CD4-positive, alpha-beta T cell treated with Interleukin-21 for 1 hour (primary cell): ENCODE measurements at places on chromosomes 6 and 20.

GRCh38 chr6:110542311-110543024 is 66.1 kb upstream of the SLC22A16 start:
- no peak for DNase-seq

GRCh38 chr6:54710456-54710855 is 136.1 kb upstream of the FAM83B start:
- DNase-seq = no peak

DNA sequence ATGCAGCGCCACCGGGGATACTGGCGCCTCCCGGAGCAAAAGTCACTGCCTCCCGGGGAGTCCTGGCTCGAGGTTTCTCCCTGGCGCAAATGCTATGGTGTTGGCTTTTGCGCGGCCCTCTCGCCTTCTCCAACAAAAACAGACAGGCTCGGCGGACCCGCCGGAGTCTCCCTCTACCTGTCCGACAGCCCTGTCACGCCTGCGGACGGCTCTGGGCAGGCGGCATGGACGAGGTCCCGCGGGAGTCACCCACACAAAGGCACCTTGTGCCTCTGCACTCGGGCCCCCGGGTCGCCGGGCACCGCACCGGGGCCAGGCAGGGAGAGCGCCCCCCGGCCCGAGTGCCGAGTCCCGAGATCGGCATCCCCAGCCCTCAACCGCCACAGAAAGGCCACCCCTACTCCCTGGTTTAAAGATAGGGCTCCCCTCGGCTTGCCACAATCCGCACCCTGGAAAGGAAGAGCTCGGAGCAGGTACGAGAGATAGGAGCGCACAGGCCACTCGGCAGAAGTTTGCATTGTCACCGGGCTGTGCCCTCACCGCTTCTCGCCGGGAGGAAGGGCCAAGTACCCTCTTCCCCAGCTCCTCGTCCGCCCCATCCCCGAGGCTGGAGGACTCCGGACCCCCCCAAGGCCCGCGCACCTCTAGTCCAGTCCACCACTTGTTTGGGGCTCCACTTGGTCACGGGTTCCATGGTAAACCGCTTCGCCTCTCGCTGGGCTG is 903 bp downstream of the CNKSR3 start:
- no peak for DNase-seq

GRCh38 chr6:3226481-3227362 is 731 bp downstream of the TUBB2B start:
- DNase-seq = no peak

DNA sequence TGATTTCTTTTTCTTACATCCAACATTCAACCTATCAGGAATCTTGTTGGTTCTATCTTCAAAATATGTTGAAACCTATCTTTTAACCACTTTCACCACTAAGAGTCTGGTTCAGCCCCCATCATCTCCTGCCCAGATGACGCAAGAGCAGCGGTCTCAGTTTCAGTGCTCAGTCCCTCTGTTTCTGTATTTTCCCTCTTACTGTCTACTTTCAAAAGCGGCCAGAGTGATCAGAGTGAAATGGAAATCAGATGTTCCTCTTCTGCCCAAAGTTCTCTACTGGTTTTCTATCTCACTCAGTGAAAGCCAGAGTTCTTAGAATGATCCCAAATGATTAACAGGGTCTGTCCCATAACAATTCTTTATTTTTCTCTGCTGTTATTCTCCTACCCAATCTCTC is 147.9 kb upstream of the PDE7B start:
- no peak for DNase-seq

DNA sequence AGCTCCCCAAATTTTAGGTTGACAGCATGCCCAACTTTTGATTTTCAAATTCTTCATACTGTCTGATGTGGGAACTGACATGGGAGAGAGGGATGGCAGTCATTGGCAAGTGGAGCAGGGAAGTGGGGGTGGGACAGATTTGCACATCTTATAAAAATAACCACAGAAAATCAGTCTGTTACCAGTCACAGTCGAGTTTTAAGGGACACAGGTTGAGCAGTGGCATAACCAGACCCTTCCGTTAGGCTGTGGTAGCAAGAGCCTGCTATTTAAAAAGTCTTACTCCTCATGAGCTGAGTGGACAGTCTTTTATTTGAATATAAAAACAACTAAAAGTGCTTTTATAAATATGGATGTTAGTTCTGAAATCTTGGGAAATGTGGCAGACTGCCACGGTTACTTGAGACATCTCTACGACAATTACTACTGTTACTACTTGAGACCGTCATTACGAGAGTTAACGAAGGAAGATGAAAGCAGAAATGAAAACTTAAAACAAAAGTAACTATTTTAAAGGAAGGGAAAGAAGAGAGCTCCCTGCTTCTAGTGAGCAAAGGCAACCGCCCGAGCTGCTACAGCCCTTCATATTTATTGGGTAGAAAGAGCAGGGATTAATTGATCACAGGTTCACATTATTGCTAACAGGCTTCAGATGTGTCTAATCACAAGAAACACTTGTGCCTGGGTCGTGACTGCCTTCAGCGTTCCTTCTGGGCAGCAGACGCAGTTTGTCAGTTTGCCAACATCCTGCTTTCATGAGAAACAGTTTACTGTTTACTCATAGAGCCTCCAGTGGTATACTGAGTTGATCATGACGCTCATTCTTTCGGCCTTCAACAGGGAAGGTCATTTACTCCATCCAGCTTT is 71.3 kb downstream of the EFHC1 start:
- DNase-seq = no peak

- no peak for DNase-seq
These were observed 741.9 kb downstream of the RFPL4B start for GRCh38 chr6:113089056-113089455.

GRCh38 chr6:110946498-110946897 is 12.0 kb upstream of the GTF3C6 start:
- no peak for DNase-seq

GRCh38 chr6:37868447-37868825 is 48.9 kb downstream of the ZFAND3 start:
- no peak for DNase-seq

DNA sequence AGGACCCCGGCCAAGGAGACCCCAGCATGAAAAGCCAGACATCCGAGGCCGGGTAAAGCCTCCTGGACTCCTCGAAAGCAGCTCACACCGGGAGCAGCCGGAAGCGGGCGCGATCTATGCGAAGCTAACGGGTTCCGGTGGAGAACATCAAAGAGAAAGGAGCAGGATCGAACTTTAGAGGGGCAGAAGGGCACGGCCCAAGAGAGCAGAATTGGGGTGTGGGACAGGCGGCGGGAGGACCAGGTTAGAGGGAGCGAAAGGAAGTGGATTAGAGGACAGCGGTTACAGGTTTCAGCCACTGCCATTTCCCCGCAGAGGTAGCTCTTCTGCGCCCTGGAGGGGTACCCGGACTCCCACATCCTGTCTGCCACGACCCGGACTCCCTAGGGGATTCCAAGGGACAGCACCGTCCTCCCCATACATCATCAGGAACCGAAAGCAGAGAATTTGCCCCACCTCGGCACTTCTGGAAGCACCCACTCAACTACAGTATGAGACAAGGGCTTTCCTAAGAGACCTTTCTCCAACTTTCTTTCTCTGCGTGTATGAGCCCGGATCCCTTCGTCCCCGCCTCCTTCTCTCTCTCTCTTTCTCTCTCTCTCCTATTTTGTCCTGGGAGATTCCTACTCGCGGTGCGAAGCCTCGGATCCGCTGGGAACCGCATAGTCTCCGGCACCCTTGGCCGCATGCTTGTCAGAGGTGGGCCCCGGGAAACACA is 507 bp upstream of the VGLL2 start:
- no peak for DNase-seq

DNA sequence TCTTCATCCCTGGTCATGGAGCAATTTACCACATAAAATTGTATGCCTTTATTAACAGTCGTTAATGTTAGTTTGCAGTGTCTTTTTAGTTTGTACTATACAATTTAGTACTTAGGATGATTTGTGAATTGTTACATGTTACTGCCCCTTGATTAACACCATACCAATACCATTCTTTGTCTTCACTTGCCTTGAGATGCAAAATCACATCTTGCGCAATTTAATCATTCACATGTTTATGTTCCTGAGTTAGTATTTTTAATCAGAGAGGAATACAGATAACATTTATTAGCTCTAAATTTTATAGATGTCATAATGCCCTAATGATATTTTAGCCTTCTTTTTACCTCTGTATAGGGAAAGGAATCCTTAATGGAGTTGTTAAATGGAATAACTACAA is 114.1 kb downstream of the SCAF8 start:
- no peak for DNase-seq

- DNase-seq = no peak
These were observed 152.5 kb upstream of the ECI2 start for GRCh38 chr6:4287811-4288244.

- no peak for DNase-seq
These were observed 42.2 kb downstream of the ADAT2 start for GRCh38 chr6:143408151-143408786.

- DNase-seq = no peak
These were observed 169.9 kb downstream of the QRSL1 start for GRCh38 chr6:106799031-106799894.

GRCh38 chr20:58568126-58568482 is 52.9 kb upstream of the APCDD1L start:
- no peak for DNase-seq

DNA sequence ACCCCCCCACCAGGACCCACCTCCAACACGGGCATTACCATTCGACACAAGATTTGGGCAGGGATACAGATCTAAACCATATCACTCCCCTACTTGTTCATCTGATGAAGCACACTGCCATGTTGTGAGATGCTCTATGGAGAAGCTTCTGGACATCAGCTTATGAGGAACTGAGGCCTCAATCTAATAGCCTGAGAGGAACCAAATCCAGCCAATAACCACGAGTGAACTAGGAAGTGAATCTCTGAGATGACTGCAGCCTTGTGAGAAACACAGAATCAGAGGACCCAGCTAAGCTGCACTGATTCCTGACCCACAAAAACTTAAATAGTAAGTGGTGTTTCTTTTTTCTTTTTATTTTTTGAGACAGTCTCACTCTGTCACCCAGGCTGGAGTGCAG is 21.6 kb upstream of the ZBTB2 start:
- no peak for DNase-seq

GRCh38 chr6:73644030-73644429 is 9.8 kb downstream of the SLC17A5 start:
- DNase-seq = no peak

- no peak for DNase-seq
These were observed 10.4 kb downstream of the GCNT2 start for GRCh38 chr6:10531503-10531902.

DNA sequence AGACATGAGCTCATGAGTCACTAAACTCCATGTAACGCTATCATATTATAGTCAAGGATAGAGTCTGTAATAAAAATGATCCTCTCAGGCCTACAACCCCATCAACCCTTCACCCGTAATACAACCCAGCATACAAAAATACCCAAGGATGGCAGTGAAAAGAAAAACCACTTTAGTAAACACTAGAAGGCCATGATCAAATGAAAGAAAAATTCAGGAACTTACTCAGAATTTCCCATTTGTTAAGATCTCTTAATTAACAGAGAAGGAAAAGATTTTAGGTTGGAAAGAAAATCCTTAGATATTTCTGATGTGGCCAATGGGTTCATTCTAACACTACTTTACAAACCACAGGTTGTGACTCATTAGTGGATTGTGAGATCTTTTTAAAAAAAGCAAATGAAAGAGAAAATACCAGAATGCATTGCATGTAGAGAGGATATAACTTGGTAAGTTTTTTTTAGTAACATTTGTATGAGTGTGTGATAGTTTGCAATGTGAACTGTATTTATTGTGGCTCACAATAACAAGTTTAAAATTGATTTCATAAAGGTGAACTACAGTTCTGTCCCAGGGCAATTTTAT is 8.0 kb upstream of the UBE2J1 start:
- DNase-seq = no peak

- no peak for DNase-seq
These were observed 460 bp downstream of the PLAGL1 start for GRCh38 chr6:144007478-144008119.

DNA sequence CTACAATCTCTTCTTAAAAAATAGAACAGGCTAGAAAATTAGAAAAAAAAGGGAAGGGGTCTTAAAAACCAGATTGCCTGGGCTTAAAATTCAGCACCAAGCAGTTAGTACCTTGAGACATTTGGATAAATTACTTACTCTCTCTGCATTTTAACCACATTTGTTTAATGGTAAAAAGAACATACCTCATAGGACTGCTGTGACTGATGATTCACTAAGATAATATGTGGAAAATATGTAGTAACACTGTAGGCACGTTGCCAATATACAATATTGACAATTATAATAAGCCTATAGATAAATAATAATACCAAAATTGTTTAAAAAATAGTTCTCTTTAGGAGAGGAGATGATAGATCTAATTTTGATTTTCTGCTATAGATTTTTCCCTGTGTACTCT is 750.4 kb downstream of the TENT5A start:
- DNase-seq = no peak

- DNase-seq = no peak
These were observed 142.0 kb downstream of the FAM83B start for GRCh38 chr6:54988576-54988975.

DNA sequence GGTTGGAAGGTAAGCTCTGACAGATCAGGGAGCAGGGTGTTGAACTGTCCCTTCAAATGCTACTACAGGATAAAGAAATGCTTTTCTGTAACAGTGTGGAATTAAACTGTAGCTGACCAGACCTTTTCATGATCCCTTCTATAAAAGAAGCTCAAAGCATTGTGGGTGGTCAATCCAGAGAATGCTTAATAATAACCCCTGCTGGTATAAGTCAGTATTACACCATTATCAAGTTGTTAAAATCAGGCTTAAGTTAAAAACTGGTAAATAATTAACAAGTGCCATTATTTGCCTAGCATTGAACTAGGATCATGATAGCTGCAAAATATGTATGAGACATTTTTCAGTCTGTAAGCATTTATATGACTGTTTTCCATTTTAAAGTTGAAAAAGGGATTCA is 468.9 kb downstream of the PKHD1 start:
- DNase-seq = no peak

DNA sequence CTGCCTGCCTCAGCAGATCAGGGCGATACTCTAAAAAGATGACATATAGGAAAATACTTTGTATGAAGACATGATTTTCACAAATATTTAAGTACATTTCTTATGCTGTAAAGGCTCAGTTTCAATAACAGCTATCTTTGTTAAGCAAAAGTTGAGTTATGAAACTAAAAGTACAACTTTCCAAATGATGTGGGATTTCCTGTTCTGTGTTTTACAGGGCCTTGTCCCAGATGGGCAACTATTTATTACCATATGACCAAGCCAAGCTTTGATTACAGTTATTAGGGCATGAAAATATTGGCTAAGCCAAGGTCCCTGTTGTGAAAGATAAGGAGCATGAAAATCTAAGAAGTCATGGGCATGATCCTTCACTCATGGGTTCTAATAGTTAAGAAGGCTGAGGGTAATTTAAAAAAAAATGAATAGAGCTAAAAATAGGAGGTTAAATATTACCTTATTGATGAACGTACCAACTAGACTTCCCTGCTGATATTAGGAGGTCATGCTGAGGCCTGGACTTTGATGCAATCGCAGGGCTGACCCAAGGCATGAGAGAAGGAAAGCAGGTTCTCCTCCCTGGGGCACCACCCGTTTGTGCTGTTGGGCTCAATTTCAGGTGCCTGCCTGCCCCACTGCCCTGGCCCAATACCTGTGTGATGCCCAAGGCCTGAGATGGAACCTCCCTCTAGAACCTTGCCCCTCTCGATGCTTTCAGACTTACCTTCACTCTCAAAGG is 294.4 kb upstream of the PRDM1 start:
- DNase-seq = no peak

- no peak for DNase-seq
These were observed 15.6 kb downstream of the CST4 start for GRCh38 chr20:23673209-23673608.

- no peak for DNase-seq
These were observed 19.4 kb upstream of the BRPF3 start for GRCh38 chr6:36177166-36177565.

- DNase-seq = no peak
These were observed 76.0 kb downstream of the CD83 start for GRCh38 chr6:14193524-14193923.

GRCh38 chr6:47661960-47662359 is 36.4 kb upstream of the ADGRF4 start:
- DNase-seq = no peak
